ENCODE measurements at places on chromosomes 12 and 14.

GRCh38 chr14:85009506-85009905, 520.4 kb upstream of the FLRT2 start:
- DNase-seq: no peak

DNA sequence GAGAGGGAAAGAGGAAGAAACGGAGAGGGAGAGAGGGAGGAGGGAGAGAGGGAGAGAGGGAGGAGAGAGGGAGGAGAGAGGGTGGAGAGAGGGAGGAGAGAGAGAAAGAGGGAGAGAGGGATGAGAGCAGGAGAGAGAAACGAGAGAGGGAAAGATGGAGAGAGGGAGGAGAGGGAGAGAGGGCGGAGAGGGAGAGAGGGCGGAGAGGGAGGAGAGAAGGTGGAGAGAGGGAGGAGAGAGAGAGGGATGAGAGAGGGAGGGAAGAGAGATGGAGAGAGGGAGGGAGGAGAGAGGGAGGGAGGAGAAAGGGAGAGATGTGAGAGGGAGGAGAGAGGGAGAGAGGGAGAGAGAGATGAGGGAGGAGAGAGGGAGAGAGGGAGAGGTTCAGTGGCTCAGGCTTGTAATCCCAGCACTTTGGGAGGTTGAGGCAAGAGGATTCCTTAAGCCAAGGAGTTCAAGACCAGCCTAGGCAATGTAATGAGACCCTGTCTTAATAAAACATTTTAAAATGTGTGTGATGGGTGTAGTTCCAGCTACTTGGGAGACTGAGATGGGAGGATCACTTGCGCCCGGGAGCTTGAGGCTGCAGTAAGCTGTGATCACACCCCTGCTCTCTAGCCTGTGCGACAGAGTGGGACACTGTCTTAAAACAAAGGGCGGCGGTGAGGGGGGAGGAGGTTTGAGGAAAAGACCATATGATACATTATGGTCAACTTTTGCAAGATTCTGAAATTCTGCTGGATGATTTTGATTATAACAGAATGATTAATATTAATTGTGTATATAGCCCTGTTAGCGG, 21.3 kb upstream of the SNRPF start:
- no peak for DNase-seq

DNA sequence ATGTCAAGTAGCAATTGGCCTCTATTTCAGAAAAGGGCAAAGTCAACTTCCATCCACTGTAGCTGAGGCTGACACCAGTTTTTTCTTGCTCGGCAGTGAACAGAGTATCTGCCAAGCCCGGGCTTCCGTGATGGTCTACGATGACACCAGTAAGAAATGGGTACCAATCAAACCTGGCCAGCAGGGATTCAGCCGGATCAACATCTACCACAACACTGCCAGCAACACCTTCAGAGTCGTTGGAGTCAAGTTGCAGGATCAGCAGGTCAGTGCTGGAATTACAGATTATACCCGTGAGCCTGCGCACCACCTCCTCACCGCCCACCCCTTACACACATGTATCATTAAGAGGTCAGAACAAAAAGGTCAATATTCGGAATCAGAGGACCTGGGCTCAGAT, 19.4 kb downstream of the EVL start:
- no peak for DNase-seq

- no peak for DNase-seq
These were observed 645.6 kb upstream of the TMEM132C start for GRCh38 chr12:127621366-127621765.

DNA sequence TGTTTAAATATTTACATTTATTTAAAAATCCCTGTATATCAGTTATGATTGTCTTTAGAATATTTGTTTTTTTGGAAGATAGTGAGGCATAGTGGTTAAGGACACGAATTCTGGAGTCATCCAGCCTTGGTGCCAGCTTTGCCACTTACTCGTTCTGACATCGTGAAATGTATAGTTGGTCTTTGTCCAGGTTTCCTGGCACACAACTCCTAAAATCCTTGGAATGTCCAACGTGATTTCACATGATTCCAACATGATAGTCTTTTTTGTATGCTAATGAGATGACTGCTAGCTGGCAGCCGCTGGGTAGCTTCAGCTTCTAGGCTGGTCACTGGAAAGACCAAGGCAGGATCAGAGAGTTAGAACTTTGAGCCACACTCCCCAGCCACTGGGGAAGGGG, 64.8 kb downstream of the PRICKLE1 start:
- DNase-seq: no peak

GRCh38 chr14:101004954-101005353, 101.4 kb upstream of the RTL1 start:
- DNase-seq: no peak

- DNase-seq: no peak
These were observed 179.1 kb upstream of the OTX2 start for GRCh38 chr14:56989359-56989758.

DNA sequence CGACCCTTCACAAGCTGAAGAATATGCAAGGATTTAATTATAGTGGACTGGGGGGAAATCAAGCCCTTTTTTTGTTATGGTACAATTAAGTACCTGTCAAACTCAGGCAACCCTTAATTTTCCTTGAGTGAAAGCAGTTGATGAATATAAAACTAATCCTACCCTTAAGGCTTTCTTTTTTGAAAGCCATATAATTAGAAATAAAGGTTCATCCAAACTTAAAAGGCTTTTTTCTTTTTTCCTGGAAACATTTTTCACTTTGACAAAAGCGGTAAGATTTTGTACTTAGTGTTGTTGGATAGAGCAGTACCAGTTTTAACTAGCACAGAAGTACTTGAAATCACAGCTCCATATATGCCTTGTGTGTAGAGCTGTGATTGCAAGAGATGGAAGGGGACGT, 91.9 kb upstream of the MANSC4 start:
- DNase-seq: no peak

DNA sequence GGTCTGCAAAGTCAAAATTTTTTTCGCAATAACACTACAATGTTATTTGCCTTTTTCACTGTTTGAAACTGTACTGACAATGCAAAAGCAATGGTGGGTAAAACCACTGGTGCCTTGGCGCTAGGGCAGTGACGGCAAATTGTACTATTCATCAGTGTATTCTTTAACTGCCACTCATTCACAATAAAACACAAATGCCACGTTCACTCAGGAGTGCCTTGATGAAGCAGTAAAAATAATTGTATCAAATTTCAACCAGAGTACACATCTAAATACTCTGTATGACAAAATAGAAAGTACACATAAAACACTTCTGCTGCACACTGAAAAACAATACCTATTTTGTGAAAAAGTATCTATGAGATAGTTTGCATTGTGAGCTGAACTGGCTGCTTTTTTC, 17.8 kb downstream of the DCAF5 start:
- no peak for DNase-seq

- no peak for DNase-seq
These were observed 1.1 kb downstream of the SYNJ2BP start for GRCh38 chr14:70415788-70416187.

GRCh38 chr12:85695097-85695715, 141.0 kb downstream of the RASSF9 start:
- no peak for DNase-seq

GRCh38 chr12:64258576-64258975, 36.5 kb upstream of the KICS2 start:
- no peak for DNase-seq

DNA sequence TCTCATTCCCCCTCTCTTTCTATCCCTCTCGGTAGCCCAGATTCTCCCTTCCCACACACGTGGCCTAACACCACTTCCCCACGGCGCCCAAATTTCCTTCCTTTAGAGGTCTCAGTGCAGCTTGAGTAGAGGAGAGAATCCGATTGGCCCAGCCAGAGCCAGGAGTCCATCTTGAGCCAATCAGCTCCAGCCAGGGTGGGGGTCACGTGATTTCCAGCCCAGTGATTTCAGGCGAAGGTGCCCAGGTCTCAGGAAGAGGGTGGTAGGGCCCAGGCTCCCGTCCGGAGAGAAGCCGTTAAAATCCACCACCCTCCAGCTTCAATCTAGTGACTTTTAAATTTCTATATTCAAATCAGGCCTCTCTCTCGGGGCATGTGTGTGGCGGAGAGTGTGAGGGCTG, 45.2 kb upstream of the MYL2 start:
- no peak for DNase-seq

GRCh38 chr12:57940052-57940914, 1.1 kb upstream of the ATP23 start:
- DNase-seq: no peak

DNA sequence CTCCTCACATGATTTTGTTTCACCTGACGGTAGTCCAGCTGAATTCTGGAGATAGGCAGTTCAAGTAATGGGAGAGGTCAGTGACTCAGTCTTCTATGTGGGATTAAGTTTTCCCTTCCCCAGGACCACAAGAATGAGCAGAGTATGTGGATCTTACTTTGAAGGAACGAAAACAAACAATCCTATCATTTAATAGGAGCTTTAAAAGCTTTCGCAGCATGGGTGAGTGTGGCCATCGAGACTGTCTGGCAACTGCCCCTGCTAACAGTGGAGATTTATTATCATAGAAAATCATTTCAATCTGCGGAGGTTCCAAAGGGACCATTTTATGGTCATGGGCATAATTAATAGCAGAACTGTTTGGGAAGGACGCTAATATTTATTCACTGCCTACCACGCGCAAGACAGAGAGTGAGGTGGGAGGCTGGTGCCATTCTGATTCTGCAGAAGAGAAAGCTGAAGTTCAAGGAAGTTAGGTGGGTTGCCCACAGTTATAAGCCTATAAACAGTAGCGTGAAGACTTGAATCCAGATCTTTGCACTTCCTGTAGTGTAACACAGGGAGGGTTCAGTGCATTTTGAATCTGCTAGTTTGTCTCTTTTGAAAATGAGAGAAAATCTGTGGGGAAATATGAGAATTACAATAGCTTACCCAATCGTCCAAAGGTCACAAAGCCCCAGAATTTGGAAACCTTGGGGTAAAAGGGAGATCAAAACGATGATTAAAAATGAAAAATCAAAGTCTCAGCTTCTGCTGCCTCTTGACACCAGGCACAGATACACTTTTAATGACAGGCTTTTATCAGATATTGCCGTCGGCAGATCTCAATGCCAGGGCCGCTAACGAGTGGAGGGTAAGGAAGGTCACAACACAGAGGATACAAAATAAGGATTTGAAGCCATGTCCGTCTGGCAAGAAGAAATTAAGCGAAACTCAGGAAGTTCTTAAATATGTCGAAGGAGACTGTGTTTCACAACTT, 209.6 kb downstream of the CRADD start:
- no peak for DNase-seq

DNA sequence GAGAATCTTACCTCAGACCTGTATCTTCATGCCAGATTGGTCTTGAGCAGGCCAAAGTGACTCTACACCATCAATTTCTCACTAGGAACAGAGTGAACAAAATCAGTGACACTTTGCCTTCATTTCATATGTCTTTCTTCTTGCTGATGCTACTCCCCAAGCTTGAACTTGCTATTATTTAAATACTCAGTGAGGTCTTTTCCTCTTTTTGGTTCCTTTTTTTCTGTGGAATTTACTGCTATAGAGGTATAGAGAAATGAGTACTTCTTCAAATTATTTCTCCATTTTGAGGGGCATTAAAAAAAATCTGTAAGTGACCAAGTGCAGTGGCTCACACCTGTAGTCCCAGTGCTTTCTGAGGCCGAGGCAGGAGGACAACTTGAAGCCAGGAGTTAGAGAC, at the start of gene GPR33:
Gene GPR33 (minus strand): TSS at position 154 of the 400 bp plus-strand sequence. CDS start 4,074 bp downstream, outside the sequence.
- no peak for DNase-seq

DNA sequence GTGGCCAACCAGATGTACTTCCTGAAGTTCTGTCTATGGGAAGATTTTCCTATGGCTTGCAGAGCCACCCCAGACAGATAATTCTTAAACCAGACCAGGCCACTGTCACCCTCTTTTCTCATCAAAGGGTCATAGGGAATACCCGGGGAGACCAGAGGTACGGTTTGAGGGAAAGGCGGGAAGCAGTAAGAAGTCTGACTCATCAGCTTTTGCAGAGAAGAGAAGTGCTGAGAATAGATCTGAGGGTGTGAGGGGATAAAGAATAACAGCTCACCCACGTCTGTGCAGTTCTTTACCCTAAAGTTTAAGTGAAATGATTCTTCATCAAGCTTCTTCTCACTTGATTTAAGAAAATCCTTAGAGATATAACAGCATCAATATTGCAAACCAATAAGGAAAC, 21.3 kb upstream of the POC1B start:
- DNase-seq: no peak

Data from NCI-H1048 (cell line).